ENCODE measurements at places on chromosomes 6 and 20.

- no peak for DNase-seq
Measured at GRCh38 chr20:49854190-49854875, 41.7 kb downstream of the SLC9A8 start.

DNA sequence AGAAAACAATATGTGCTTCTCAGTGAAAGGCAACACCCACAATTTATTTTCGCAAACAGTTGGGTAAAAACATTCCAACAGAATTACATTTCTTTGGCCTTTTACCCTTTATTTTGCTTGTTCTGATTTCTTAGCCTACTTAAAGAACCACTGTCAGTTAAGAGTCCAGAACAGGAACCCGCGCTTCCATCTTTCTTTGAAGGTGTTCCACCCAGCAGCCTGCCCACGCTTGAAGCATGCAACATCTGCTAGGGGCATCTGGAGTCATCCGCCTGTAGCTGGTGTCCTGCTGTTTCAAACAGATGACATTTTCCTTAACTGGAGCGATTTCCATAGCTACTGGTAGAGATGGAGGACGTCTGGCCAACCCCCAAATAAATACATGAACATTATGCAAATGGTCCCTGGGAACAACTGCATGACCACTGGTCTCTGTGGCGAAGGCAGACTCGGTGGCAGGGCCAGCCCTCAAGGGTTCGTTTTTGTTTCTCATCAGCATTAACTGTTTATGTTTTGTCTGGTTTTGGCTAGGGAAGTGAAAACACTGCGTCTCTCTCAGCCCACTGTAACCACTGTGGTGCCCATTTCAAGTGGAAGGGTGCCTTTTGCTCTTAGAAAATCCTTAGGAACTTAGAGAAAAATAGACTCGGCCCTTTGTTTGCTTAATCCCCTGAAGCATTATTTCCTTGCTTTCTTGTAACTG lies 51.6 kb downstream of the LAMA4 start:
- no peak for DNase-seq

GRCh38 chr20:53966774-53967398 lies 103.5 kb downstream of the BCAS1 start:
- no peak for DNase-seq

DNA sequence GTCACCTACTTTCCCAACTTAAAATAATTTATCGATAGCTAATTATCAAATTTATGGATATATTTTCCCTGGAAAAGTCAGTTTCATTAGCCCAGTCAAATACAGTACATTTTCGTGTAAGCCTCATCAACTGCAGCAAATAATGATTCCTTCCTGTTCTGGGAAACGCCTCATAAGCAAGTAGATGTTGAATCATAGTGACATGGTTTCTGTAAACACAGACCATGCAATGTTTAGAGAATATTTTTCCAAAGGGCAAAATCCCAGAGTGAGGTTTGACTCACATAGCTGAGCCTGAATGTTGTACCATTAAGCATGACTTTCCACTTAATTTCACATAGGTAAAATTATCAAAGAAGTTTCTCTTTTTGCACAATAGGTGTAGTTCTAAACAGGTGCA lies 16.7 kb upstream of the VNN1 start:
- DNase-seq: no peak

DNA sequence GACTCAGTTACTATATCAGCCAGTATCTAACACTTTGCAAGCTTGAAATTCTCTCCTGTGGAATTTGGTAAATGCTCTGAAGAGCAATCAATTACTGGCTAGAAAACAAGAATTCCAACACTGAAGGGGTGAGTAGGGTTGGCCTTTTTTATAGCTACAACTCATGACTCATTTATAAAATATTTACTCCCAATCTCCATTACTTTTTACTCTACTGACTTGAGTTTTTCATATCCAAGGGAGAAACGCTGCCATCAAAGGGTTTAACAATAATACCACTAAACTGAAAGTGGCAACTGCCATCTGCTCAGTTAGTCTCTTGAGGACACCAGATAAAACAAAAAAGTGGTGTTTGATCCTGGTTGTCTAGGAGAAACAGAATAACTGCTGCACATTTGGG lies 203.1 kb downstream of the UBE3D start:
- no peak for DNase-seq

GRCh38 chr6:130610303-130610702 lies 216.9 kb upstream of the SMLR1 start:
- DNase-seq: no peak

- no peak for DNase-seq
Measured at GRCh38 chr6:163717106-163717764, 302.7 kb downstream of the QKI start.

DNA sequence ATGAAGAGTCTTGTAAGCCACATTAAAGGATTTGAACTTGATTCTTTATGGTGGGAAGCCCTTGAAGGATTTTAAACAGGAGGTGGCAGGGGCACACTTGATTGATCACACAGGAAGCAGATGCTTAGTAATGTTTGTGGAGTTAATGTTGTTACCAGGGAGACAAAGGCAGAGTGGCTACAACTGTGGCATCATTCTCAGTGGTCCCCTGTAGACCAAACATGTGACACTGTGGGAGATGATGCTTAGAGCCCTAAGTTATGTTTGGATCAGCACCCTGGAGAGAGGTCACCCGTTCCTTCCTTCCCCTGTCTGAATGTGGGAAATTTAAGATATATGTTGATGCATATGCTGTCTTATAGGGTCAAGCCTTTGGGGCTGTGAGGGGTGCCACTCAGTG lies 53.2 kb downstream of the EIF2S2 start:
- peak; percentile 57 for DNase-seq

DNA sequence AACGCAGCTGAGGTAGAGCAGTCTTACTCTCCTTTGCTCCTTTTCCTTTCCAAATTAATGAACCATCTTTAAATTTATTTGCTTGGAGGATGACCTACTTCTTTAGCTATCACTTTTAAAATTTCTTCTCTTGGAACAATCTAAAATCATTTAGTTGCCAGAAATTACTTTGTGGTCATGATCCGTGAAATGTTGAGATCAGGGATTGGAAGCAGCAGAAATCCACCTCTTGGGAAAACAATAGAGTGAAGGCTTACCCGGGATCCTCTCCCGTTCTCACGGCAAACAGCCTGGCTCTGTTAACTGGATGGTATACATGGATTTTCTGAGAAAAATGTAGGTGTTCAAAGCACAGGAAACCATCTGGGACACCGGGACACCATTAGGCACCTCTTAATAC lies 7.7 kb downstream of the AKAP12 start:
- no peak for DNase-seq

DNA sequence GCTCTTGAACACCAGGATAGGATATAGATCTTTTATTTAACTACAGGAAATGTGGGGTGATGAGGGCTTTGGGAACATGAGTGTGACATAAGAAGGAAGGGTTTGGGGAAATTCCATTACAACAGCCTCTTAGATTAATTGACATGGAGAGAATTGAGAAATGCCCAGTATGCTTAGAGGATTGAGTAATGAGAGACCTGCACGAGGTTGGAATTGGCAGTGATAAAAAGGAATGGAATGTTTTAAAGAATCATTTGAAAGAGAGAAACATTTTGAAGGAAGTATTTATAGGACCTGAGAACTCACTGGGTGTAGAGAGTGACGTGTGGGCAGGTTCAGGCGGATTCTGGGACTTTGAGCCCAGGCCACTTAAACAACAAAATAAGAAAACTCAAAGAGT lies 227.0 kb downstream of the BMP2 start:
- no peak for DNase-seq

- no peak for DNase-seq
Measured at GRCh38 chr6:18543051-18543450, 155.9 kb downstream of the RNF144B start.

- no peak for DNase-seq
Measured at GRCh38 chr6:124676033-124676432, 286.2 kb upstream of the RNF217 start.

DNA sequence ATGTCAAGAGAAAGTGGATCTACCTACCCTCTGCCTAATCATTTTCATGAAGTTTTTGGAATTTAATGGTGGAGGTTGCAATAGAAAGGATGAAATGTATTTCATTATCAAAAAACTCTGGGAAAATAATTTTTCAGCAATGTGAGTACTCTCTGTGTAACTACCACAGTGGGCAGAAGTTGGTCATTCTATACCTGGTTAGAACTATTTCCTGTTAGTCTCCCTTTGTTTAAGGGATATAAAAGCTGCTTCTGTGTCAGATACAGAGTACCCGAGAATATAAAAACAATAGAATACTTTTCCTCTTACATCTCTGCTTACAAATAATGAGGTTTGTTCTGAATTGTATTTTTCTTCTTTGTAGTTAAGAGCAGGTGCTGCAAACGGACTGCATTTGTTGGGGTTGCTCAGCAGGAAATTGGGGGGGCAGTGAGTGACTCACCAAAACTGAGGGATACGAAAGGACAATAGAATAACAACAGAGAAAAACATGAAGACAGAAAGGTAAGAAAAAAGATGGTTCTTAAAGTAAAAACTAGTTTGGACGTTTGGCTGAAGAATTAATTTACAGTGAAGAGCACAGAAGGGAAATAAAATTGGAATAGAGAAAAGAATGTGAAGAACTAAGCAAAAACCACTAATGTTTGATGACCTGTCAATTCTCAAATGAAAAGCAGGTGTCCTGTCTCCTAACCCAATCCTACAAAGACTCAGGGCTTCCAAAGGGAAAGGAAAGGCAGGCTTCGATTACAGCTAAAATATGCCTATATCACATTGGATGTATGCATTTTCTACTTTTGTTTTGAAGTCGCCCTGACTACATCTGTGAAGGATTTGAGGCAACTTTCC lies 703.1 kb downstream of the RFPL4B start:
- DNase-seq: no peak

DNA sequence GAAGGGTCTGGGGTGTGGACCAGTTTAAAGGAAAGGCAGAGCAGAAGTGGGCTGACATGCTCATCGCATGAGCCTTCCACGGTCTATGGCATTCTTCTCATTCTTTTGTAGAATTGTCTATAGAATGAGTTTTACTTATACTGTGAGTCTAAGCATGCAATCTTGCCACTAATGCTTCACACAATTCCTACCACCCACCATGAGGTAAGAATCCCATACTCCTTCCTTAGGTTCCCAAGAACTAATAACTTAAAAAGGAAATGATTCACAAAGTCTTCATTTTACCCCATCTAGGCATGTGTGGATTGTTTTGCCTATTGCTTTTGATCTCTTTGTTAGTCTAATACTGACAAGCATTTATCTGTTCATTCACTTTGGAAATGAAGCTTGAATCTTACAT lies 195.2 kb downstream of the LY86 start:
- DNase-seq: no peak

- no peak for DNase-seq
Measured at GRCh38 chr6:57183336-57183735, 11.2 kb downstream of the BAG2 start.

GRCh38 chr6:4581468-4582385 lies 194.5 kb upstream of the CDYL start:
- DNase-seq: no peak

GRCh38 chr6:120384671-120385070 lies 949.6 kb downstream of the TBC1D32 start:
- no peak for DNase-seq

DNA sequence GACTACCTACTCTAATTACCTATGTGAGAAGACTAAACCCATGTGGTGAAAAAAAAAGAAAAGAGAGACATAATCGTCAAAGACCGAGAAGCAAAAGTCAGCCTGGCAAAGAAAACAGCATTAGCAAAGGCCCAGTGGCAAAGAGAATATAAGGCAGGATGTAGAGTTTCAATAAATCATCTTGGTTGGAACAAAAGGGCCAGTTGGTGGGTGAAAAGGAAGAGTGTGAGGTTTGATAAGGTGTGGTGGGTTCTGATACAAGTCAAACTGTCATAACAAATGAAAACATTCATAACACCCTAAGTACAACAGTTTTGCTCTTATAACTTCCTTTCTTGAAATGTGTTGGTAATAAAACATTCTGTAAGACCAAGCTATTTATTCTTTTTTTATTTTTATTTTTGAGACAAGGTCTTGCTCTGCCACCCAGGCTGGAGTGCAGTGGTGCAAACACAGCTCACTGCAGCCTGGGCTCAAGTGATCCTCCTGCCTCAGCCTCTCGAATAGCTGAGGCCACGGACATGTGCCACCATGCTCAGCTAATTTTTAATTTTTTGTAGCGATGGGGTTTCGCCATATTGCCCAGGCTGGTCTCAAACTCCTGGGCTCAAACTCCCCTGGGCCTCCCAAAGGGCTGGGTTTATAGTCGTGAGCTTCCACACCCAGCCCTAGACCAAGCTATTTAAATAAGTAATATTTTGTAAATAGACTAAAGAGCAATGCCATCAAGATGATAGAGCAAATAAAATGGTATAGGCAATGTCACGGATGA lies 18.9 kb upstream of the GTF3C6 start:
- DNase-seq: no peak

GRCh38 chr6:155033021-155033791 lies 38.1 kb downstream of the TIAM2 start:
- DNase-seq: no peak

DNA sequence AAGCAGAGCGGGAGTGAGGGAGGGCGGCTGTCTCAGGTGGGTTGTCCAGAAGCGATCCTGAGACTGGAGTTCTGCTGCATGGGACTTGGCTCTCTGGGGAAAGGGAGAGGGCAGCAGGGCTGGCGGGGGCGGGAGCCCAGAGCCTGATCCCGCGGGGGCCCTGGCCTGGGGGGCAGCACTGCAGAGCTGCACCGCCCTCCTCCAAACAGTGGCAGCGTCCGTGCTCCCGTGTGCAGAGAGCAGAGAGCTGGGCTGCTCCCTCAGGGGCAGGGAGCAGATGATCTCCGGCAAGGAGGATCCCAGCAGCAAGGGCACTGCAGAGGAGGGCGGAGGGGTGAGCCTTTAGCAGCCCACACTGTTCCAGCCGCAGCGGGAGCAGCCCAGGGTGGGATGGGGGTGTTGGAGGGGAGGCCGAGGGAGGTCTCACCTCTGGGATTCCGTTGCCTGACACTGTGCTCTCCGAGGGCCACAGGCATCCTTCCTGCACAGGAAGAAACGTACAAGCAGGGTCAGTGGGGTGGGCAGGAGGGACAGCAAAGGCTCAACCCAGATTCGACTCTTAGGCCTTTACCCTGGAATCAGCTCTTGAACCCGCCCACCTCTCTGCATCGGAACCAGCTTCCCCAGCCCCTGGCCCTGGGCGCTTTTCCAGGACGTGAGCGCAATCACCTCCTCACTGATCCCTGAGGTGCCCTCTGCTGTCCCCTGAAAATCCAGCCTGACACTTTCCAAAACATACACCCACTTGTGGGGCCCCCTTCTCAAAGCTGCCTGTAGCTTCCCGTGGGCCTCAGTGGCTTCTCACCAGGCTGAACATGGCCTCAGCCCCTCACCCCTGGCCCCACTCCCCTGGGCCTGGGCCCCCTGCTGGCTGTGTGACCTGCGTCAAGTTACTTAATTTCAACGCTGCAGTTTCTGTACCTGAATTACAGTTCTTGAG lies 32.6 kb upstream of the ZBP1 start:
- DNase-seq: no peak

- no peak for DNase-seq
Measured at GRCh38 chr6:123940551-123940950, 136.9 kb downstream of the NKAIN2 start.

DNA sequence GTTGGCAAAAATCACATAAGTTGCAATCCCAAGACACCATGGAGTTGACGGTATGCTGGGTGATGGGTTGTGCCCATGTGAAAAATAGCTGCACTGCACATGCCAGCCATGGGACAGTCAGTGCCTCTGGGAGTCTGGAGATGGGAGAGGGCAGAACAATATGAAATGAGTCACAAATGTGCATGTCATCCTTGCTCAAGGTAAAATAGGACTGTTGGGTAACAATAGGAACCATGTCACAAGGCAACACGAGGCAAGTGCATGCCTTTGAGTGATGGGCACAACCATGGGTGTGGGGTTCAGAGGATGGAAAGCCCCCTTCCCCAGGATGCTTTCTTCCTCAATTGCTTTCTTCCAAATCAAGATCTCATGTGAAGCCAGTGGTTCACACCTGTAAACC lies 70.5 kb upstream of the PIM1 start:
- no peak for DNase-seq
